ENCODE measurements at places on chromosomes 13 and 19. TPM values are rescaled to one million over a fixed set of nuclear protein-coding genes. Genes with fewer than 3 reads are reported as not detected.
A peak's percentile ranks its signal among the peaks of the same experiment; 100 is the strongest.

SOHLH2 gene
- not detected for polyA plus RNA-seq

ZNF345 gene
- 5.8 TPM for polyA plus RNA-seq

ZNF837 gene
- 9.7 TPM for polyA plus RNA-seq

CEACAM8 gene
- not detected for polyA plus RNA-seq

BEST2 gene
- polyA plus RNA-seq: not detected

GPR4 gene
- polyA plus RNA-seq: 0.10 TPM

NR2C2AP gene
- 5.2 TPM for polyA plus RNA-seq

- no peak for DNase-seq
These were observed 32.4 kb upstream of the OXGR1 start for GRCh38 chr13:97026531-97027161.

DNA sequence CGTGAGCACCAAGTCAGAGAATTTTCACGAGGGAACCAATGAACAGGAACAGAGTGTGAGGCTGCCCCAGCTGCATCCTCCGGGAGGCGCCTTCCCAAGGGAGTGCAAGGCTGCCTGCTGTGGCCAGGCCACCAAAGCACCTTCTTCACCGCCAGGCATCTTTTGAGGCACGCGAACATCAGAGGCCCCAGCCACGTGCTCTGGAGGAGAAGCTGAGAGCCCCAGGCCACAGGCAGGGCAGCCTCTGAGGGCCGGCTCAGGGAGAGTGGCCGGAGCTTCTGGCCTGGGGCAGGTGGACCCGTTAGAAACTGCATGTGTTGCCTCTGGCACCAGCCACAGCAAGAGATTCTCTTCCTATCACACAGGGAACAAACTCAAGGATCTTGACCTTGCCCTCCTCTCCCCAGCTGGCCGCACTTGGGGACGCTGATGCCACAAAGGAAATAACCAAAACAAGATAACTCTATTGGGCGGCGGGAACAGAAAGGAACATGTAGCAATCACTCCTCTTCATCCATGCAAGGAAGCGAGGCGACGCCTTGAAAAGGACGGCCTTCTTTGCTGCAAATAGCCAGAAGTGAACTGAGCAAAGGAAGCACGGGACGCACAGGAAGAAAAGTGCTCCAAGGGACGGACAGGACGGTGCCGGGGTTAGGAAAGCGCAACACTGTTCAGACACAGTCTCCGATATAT, 19.9 kb downstream of the GAS6 start:
- no peak for DNase-seq

DNA sequence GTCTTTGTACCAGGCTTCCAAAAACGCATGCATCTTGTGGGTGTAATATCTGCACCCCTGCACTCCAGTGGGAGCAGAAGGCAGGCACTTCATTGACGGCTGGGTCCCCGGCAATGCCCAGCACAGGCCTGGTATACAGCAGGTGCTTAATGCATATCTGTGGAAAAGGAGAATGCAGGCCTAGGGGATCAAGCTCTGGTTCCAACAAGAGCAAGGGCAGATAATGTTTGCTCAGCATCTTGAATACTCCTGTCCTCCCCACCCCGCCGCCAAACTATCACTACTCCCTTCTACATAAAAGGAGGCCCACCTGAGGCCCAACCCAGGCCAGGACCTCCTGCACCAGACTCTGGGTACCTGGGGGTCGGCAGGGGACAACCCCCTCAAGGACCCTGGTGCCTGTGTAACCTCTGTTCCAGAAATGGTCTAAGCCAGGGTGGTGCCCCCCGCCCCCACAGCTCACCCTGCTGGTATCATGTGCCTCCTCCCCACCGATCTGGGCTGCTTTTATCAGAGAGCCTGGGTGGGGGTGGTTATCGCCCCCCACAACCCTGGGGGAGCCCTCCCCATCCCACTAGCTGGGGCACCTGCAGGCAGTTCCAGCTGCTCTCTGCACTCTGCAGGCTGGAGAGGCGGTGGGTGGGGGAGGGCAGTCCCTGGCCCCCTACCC, 4.8 kb downstream of the KLF16 start:
- no peak for DNase-seq

DNA sequence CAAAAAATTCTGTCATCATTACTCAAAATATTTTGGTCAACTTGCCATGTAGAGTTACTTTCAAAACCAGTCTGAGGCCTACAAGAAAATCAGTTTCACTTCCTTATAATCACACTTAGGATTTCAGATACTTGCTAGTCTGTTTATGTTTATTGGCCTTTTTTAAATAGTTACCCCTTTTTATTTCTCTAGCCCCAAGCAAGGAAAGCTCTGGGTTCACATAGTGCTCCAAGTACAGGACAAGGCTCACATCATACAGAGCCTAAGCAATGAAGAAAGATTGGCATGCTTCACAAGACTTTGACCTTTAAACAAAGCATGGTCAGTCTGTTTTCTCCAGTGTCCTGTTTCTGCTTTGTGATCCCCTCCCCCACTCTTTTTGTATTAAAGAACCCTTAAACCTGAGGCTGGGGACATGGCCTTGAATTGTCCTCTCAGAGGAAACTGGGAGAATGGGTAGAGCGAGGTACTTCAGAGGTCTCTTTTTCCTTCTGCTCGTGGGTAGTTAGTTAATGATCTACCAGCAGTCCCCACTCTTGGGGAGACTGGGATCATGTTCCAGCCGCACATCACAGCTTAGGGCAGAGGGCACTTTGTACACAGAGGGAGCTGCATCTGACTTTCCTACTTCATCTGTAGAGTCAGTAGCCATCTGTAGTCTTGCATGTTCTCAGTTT, 30.7 kb downstream of the CEACAM1 start:
- peak; percentile 78 for DNase-seq

- DNase-seq: no peak
These were observed 4.2 kb upstream of the ZIC2 start for GRCh38 chr13:99977334-99977911.

- no peak for DNase-seq
These were observed 18.2 kb downstream of the ELAVL1 start for GRCh38 chr19:7987114-7987768.

- no peak for DNase-seq
These were observed 5.0 kb downstream of the WASF3 start for GRCh38 chr13:26562512-26562890.

GRCh38 chr19:47145639-47146486, 15.2 kb downstream of the SAE1 start:
- no peak for DNase-seq

DNA sequence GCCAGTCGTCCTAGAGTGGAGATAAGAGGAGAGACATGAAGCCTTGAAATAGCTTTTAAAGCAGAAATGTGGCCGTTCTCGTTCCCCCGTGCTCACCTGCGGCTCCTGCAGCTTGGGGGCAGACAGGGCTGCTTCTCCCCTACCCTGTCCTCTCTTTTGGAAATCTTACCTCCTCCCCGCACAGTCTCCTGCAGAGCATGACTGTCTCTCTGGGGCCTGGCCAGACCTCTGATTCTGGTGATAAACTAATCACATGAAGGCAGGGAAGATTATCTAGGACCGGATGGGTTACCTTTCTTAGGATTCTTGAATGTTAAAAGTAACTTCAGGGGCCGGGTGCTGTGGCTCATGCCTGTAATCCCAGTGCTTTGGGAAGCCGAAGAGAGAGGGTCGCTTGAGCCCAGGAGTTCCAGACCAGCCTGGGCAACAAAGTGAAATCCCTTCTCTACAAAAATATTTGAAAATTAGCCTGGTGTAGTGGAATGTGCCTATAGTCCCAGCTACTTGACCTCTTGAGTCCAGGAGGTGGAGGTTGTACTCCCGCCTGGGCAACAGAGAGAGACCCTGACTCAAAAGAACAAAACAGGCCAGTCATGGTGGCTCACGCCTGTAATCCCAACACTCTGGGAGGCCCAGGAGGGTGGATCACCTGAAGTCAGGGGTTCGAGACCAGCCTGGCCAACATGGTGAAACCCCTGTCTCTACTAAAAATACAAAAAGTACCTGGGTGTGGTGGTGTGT, 8.1 kb downstream of the CEBPA start:
- DNase-seq: no peak

GRCh38 chr19:38869160-38869835, 8.8 kb downstream of the RINL start:
- DNase-seq: no peak

DNA sequence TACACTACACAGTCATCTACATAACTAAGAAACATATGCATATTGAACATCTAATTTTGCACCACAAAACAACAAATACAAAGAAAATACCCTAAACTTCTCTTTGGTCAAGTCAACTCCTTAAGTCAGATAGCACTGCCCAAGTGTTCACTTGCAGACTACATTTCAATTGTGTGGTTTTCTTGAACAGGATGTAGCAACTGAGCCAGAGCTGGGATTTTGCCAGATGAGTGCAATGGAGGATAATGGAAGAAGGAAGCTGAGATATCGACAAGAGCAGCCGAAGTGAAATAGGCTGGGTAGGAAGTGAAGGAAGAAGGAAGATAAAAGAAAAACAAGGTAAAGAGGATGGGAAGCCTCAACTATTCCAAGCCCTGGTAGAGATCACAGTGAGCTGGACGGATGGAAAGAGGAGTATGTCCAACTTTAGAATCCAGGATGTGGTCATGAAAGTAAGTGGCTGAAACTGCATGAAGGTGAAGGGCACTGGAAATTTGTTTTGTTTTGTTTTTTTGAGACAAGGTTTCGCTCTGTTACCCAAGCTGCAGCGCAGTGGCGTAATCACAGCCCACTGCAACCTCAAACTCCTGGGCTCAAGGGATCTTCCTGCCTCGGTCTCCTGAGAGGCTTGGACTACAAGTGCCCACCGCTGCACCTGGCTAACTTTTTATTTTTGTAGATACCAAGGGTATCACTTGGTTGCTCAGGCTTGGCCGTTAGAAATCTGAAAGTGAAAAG, 15.0 kb downstream of the NUFIP1 start:
- no peak for DNase-seq

- DNase-seq: peak; percentile 85
These were observed at the start of gene GRIN3B for GRCh38 chr19:1000095-1000494. Gene GRIN3B, plus strand, starts transcription at chr19:1000419. Its CDS starts 19 bp downstream, at chr19:1000438.

- no peak for DNase-seq
These were observed 58.0 kb upstream of the IRS2 start for GRCh38 chr13:109844396-109844795.

- DNase-seq: no peak
These were observed 3.6 kb downstream of the MICOS13 start for GRCh38 chr19:5676772-5677105.

GRCh38 chr13:25886438-25887214, 165.2 kb downstream of the SHISA2 start:
- peak; percentile 62 for DNase-seq

DNA sequence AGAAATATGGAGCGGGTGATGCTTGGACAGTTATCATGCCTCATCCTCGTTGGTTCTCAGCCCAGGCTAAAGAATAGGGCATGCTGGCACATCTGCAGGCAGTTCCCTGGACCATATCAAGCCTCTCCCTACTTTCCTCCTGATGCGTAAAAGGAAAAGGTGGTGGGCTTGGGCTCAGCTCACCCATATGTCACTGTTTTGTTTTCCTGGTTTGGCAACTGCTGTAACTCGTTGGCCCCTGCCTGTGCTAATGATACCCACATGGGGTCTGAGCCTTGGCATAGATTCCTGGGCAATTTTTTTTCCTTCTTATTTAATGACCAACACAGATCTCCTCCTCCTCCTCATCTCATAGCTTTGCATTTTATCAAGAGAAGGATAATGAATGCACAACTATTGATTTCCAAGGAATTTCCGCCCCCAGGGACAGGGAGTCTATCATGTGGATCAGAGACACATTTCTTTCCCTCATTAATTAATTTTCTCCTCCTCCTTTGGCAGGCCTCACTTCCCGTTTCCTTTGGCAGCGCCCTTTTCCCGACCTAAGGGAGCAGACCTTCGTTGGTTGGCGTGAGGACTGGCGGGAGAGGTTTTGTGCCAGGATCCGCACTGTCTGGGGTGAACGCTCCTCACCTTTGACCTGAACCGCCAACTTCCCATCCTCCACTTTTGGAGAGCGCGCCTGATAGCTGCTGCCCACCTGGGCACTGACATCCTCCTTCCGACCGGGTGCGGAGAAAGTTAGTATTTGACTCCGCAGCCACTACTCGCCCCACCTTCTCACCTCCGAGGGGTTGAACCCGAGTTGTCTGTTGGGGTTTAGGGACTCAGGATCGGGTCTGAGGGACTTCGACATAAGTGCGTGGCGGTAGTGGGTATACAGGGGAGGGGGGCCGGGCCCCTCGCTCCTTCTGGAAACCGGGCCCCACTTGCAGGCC, 3.4 kb upstream of the POU4F1 start:
- DNase-seq: no peak

DNA sequence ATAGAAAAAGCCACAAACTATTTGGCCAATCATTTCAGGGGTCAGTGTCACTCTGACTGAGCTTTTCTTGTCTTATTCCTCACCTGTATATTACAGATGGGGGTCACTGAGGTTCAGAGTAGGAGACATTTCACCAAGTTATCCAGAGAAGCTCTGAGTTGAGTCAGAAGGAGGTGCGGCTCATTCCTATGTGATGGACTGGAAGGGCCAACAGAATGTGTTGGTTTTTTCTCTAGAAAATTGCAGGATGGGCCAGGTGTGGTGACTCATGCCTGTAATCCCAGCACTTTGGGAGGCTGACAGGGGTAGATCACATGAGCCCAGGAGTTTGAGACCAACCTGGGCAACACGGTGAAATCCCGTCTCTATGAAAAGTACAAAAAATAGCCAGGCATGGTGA, 24.5 kb upstream of the ZNF83 start:
- peak; percentile 22 for DNase-seq

- DNase-seq: no peak
These were observed 15.5 kb downstream of the PTGER1 start for GRCh38 chr19:14459703-14460102.

- no peak for DNase-seq
These were observed 3.9 kb downstream of the RPL18A start for GRCh38 chr19:17863520-17864182.

All from hepatocyte (in vitro differentiated cells).